ENCODE measurements at places on chromosomes 1 and 21.

GRCh38 chr1:92817986-92818764 lies 13.7 kb upstream of the RPL5 start:
- no peak for DNase-seq

DNA sequence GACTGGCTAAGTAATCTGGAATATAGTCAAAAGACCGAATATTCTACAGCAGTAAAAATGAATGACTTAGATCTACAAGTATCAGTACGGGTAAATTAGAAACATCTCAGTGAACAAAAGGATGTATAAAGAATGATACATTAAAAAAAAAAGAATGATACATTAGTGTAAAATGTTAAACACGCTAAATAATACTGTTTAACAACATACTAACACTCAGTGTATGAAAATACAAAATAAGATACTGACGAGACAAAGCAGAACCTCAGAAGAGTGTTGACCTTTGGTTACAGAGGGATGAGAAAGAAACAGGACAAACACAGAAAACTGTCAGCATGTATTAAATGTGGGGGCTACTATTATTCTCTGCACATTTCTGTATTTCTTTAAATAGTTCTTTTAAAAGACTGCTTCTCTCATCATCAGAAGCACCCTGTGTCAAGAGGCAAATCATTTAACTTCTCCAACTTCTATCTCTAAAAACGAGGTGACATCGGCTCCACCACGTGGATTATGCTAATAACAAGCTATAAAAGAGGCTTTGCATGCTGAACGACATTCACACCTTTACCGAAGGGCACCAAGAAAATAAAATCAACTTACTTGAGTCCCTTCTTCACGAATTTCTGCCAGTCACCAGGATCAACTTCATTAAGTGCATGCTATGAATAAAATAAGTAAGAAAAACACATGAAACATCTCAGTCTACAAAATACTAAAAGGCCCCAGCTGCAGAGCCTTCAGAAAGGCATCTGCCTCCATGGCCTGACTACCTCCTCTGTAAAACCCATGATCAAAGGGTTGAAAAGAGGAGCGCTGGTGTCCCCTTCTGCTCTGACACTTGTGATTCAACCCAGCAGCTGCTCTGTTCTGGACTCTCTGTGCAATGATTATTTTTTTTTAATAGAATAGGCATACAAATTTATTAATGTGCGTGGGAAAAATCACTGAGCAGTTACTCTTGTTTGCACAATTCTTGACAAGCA lies 42.5 kb downstream of the MRAP start:
- no peak for DNase-seq

DNA sequence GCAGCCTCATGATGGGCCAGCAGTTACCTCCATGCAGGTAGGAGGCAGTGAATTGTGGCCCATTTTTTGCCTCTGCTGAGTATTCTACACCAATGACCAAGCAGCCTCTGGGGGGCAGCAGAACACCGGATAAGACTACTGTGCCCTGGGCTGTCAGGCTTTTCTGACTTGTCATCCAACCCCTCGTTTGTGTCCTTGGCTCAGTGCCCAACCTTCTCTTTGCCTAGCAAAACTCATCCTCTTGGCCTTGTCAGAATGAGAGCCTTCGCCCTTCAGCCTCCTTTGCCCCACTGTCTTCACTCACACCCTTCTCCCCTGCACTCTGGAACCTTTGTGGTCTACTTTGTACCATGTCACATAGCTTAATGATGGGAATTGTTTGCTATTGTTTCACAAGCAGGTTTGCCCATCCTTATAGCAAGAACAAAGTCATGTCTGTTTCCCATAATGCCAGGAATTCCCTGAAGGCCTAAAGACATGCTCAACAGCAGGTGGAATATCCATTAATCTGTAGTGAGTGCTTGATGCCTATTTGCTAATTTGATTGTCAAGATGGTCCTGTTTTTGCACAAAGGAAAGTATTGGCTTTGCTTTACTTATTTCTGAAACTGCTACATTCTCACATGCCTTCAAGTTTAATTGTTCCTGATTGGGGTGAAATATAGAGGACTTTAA lies 255.9 kb downstream of the HHAT start:
- DNase-seq: no peak

DNA sequence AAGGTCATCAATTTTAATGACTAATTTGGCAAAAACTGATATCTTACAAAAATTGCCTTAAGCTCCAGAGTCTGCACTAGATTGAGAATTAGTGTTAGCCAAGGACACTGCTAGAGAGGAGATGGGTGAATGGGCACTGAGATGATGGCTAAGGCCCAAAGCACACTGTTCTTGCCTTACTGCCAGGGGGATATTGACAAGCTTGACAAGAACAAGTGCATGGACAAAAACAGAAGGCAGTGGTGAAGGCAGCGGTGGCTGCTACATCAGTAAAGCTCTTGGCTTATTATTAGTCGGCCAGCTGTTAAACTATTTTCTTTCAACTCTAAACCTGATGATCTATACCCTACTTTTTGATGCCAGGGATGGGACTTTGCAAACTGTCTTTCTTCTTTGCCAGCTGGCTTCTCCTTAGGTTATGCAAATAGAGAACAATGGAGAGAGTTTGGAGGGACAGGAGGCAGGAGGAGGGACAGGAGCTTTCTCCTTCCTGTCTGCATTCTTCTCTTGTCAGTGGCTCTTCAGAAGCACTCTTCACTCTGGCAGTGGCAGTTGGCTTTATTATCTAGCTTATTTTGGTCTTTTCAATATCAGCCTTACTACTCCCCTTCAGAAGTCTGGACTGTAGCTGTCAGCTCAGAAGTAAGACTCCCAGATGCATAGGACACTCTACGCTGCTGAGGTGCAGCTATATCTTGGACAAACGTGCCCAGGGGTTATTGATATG lies 853.5 kb upstream of the TMPRSS15 start:
- DNase-seq: no peak

DNA sequence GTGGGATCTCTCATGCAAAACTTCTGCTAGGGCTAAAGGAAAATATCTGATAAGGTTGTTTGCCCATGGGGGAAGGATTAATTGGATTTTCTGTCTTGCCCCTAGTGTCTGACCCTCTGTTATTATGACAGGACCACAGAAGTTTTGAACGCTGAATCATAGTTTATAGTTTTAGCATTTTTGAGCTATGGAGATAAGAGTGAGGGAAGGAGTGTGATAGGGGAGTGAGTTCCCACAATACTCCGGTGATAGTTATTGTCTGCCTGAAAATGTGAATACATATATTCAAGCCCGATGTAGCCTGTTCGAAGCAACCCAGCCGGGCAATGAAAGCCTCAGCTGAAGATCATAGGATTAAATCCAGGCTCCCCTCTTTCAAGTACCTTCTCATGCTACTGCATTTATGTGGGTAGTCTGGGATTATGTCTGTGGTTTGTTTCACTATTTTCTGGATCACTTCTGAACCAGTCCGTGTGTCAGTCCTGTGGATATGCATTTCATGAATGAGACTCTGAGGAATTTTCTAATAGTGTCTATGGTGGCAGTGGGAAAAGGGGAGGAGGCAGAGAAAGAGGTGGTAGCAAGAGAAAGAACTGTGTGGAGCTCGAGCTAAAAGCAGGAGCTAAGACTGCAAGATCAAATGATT lies 258.7 kb downstream of the DISC1 start:
- no peak for DNase-seq

GRCh38 chr1:49297783-49298182 lies 521.1 kb upstream of the BEND5 start:
- DNase-seq: no peak

- DNase-seq: no peak
These were observed 22.6 kb downstream of the ZBTB17 start for GRCh38 chr1:15953294-15953771.

DNA sequence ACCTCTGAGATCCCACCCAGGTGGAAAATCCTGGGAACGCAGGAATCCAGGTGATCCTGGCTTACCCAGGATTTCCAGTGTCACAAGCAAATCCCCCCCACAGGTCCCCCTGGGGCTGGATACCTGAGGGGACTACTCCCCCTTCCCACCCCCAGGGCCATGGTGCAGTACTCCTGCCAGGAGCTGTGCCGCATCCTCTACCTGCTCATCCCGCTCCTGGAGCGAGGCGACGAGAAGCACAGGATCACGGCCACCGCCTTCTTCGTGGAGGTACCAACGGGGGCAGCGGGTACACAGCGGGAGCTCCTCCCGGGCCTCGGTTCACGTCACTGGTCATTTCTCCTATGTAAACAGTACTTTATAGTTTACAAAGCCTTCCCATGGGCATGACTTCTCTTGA lies 20.4 kb upstream of the TTC4 start:
- DNase-seq: no peak

DNA sequence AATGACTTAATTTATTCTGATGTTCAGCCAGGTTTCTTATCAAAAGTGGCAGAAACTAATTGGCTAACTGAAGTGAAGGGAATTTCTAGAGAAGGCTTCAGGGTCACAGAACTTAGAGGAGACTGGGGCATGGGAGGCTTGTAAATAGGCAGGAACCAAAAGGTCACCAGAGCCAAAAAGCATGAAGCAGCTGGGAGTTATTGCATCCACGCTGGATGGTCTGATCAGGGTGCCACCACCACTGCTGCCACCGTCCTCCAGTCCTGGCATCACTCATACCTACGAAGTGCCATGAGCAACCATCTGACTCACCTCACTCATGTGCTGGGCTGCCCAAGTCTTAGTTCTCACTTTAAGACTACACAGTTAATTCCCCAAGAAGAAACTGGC lies 82.5 kb upstream of the DPH5 start:
- DNase-seq: no peak

DNA sequence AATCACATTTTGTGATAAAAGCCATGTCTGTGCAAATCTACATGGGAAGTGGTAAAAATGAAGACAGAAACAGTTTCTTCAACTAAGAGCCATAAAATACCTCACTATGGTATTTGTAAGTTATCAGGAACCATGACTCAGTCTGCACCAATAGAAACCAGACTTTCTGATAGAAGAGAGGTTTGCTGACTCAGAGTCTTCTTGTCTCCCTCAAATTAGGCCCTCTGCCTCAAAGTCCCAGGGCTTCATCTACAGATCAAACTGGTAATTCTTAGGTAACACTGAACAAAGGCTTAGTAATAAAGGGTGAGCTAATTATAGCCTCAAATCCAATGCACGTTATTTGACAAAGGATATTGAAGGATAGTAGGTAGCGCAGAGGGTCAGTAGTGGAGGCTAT lies 30.9 kb upstream of the SSX2IP start:
- no peak for DNase-seq

- no peak for DNase-seq
These were observed 66.9 kb downstream of the TRABD2B start for GRCh38 chr1:47930210-47930840.

GRCh38 chr1:32869923-32870614 lies 643 bp downstream of the FNDC5 start:
- no peak for DNase-seq

DNA sequence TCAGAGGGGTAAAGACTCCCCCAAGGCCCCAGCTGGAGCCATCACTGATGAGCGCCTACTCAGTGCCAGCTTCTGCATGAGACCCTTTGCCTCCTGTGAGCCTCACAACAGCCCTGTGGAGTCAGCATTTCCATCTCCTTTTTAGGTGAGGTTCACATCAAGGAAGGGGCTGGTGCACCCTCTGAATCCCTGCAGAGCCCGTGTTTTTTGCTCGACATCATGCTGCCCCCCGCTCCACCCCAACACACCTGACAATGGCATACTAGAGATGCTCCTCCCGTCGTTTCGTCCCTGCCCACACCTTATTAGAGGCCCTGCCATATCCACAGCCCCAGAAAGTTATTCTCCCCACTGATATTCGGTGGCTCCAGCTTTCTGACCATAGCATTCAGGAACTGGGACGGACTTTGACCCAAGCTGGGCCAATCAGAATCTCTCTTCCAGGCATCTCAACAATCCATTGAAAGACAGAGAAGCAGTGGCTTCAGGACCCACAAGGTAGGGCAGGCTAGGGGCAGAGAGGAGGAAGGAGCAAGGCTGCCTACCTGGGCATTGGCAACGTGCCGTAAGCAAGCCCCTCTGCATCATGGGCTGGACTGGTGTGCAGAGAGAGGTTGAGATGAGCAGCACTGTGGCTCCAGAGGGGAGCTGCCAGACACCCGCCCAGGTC lies 32.7 kb downstream of the EPHA10 start:
- DNase-seq: no peak

- no peak for DNase-seq
These were observed 53.4 kb downstream of the ATP1A1 start for GRCh38 chr1:116426401-116426800.

GRCh38 chr1:229133811-229134210 lies 137.1 kb upstream of the RAB4A start:
- DNase-seq: no peak

DNA sequence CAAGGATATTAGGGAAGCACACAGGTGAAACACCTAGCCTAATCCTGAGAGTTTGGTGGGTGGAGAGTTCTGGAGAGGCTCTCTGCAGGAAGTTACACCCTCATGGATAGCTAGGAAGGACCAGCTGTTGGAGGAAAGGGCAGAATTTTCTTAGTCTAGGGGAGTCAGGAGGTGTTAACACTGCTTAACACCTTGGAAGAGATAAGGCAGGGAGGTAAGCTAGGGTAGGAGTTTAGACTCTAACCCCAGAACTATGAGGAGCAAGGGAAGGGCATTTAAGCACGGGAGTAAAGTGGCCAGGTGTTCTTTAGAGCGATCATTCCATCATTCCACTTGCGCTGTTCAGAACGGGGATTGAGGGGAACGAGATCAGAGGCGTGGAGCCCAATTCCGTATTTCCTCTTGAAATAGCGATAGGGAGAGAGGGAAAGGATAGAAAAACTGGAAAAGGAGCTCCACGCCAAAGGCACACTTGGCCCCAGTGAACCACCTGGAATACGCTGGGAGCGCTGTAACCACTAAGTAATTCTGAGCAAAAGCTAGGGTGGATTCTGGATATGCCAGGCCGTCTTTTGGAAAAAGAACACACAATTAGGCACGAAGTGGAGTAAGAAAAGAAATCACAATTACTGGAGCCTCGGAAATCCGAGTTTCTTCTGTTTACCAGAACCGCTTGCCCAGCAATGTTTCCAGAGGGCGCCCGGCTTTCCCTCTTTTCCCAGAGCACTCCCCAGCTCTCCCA lies 1.5 kb upstream of the GPR137B start:
- DNase-seq: no peak

DNA sequence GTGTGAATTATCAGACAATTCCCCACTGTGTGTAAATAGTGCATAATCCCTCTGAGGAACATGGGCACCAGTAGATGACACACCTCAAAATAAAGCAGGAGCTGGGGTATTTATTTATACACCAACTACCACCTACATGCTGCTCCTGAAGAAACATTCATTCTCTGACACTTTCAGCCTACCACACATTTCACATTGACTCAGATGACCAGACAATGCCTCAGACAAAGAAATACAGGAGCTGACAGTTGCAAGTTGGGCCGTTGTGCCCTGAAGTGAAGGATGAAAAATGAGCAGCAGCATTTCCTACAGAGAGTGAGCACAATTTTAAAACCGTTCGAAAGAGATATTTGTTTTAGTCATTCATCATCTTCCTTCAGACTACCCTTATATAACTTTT lies 63.2 kb downstream of the RGS2 start:
- DNase-seq: no peak

GRCh38 chr1:228207381-228207810 lies 448 bp upstream of the OBSCN start:
- DNase-seq: no peak

DNA sequence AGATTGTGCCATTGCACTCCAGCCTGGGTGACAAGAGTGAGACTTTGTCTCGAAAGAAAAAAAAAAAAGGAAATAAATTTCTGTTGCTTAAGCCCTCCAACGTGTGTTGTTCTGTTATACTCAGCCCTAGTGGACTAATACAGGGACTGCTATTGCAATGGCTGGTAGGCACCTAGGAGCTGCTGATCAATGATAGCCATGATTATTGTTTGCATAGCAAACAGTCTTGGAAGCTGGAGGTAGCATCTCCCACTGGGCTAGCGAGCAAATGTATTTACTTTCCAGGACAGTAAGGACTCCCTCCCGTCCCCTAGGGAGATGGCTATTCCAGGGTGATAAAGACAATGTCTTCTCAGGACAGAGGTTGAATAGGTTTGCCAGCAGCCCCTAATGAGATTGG lies 13.5 kb upstream of the TNFRSF8 start:
- no peak for DNase-seq

Measured in AG04449 (cell line).